ENCODE measurements at places on chromosomes 2 and 18. TPM values are rescaled to one million over a fixed set of nuclear protein-coding genes. Genes with fewer than 3 reads are reported as not detected.

The GKN1 gene
- 78.7 TPM for polyA plus RNA-seq

The SP9 gene
- polyA plus RNA-seq: not detected

The CXCR4 gene
- 5.8 TPM for polyA plus RNA-seq

The TUBB8B gene
- polyA plus RNA-seq: not detected

The TOGARAM2 gene
- polyA plus RNA-seq: not detected

The DSC2 gene
- 10.8 TPM for polyA plus RNA-seq

The UGT1A5 gene
- not detected for polyA plus RNA-seq

The TNFRSF11A gene
- polyA plus RNA-seq: 2.8 TPM

The COL3A1 gene
- 29.1 TPM for polyA plus RNA-seq

The CRYGC gene
- polyA plus RNA-seq: not detected

GRCh38 chr18:80246445-80247392 is 595 bp downstream of the PARD6G start:
- no peaks in the 10 kb centered on the region for H3K27me3 ChIP-seq
- H3K4me1 ChIP-seq: peaks cover 17% of the 10 kb centered on the region
- no peaks in the 10 kb centered on the region for H3K36me3 ChIP-seq
- H3K4me3 ChIP-seq: peak overlapping the region; percentile 90
- DNase-seq: no peak

GRCh38 chr2:239660390-239661230 is 259.8 kb upstream of the HDAC4 start:
- DNase-seq: peak; percentile 49
- no peak overlapping the region for H3K4me3 ChIP-seq
- H3K27me3 ChIP-seq: no peaks in the 10 kb centered on the region
- no peak overlapping the region for H3K27ac ChIP-seq
- H3K36me3 ChIP-seq: no peaks in the 10 kb centered on the region

DNA sequence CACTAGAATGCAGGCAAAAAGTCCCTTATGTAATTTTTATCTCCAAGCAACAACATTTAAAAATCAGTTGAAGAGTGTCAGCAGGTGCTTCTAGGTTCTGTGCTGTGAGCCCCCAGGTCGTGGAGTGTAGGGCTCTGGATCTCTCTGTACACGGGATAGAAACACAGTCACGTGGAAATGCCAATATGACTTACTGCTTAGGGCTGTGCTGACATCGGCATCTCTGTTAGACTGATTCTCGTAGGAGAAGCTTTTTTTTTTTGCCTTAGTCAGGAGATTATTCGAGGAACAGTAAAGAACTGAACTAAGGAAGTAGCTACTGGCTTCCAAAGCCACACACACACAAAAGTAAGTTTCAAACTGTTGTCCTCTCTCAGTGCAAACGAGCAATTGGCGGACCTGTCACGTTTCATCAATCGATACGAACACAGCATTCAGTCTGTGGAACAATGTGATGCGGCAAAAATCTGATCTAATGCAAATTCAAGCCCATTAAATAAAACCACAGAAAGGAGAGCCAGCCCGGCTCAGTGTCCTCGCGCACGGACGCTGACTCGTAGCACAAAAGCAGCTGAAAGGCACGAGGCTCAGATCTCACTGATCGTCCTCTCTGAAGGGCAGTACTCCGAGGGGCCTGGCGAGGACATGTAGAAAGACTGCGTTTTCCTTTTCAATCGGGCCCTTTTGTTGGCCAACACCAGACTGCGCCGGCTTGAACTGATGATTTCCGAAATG is 41.5 kb downstream of the PRELID3A start:
- no peak overlapping the region for H3K27ac ChIP-seq
- H3K4me1 ChIP-seq: no peaks in the 10 kb centered on the region
- H3K27me3 ChIP-seq: no peaks in the 10 kb centered on the region
- no peak for DNase-seq
- no peak overlapping the region for H3K4me3 ChIP-seq

- H3K36me3 ChIP-seq: no peaks in the 10 kb centered on the region
- no peak overlapping the region for H3K27ac ChIP-seq
- H3K4me3 ChIP-seq: no peak overlapping the region
- DNase-seq: peak; percentile 57
- peaks cover 49% of the 10 kb centered on the region for H3K4me1 ChIP-seq
These were observed 19.8 kb upstream of the ATOH8 start for GRCh38 chr2:85734015-85734414.

DNA sequence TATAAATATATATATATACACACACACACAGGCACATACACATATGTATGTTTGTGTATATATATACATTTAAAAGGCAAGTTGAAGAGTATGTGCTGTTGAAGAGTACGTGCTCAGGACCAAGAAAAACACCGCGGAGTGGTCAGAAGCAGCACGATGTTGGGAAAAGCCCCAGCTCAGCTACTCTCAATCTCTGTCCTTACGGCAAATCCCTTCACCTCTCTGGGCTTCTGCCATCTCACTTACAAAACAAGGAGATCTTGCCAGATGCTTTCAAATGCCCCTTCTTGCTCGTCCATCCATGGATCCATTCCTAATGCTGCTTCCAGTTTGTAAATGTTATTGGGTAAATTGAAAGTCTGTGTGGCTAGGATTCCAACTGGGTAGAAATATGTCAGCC is 333.9 kb downstream of the BCL11A start:
- H3K27me3 ChIP-seq: no peaks in the 10 kb centered on the region
- no peak overlapping the region for H3K27ac ChIP-seq
- H3K4me3 ChIP-seq: no peak overlapping the region

GRCh38 chr2:135773917-135774316 is 32.3 kb downstream of the UBXN4 start:
- H3K27me3 ChIP-seq: no peaks in the 10 kb centered on the region
- no peak overlapping the region for H3K4me3 ChIP-seq
- no peak for DNase-seq
- no peak overlapping the region for H3K27ac ChIP-seq

- H3K27me3 ChIP-seq: no peaks in the 10 kb centered on the region
- DNase-seq: peak; percentile 73
- H3K4me3 ChIP-seq: peak overlapping the region; percentile 93
- peak overlapping the region; percentile 97 for H3K27ac ChIP-seq
- no peaks in the 10 kb centered on the region for H3K36me3 ChIP-seq
- H3K4me1 ChIP-seq: peaks cover 42% of the 10 kb centered on the region
These were observed 705 bp downstream of the YES1 start for GRCh38 chr18:811182-811891.

GRCh38 chr2:75170889-75171288 is 28.4 kb downstream of the TACR1 start:
- H3K36me3 ChIP-seq: no peaks in the 10 kb centered on the region
- H3K4me1 ChIP-seq: no peaks in the 10 kb centered on the region
- no peaks in the 10 kb centered on the region for H3K27me3 ChIP-seq
- DNase-seq: no peak
- no peak overlapping the region for H3K27ac ChIP-seq

GRCh38 chr18:49368161-49368875 is 92.1 kb downstream of the DYM start:
- no peaks in the 10 kb centered on the region for H3K27me3 ChIP-seq
- H3K27ac ChIP-seq: peak overlapping the region; percentile 27
- DNase-seq: no peak
- peaks cover 16% of the 10 kb centered on the region for H3K4me1 ChIP-seq

GRCh38 chr18:56770873-56771272 is 119.7 kb downstream of the WDR7 start:
- no peaks in the 10 kb centered on the region for H3K36me3 ChIP-seq
- H3K27ac ChIP-seq: no peak overlapping the region
- H3K4me1 ChIP-seq: no peaks in the 10 kb centered on the region

- H3K4me1 ChIP-seq: no peaks in the 10 kb centered on the region
- H3K27ac ChIP-seq: no peak overlapping the region
- no peaks in the 10 kb centered on the region for H3K36me3 ChIP-seq
These were observed 39.9 kb downstream of the STK17B start for GRCh38 chr2:196131384-196131937.
